Pericardium fibroblast (primary cell): ENCODE measurements at places on chromosomes 11 and 22. TPM values are rescaled to one million over a fixed set of nuclear protein-coding genes. Genes with fewer than 3 reads are reported as not detected.

TBX10 gene
- not detected in 2 replicates for total RNA-seq

MISFA gene
- not detected in 2 replicates for total RNA-seq

CCDC34 gene
- 1.2 and 3.1 TPM in 2 replicates for total RNA-seq

NELL1 gene
- not detected in 2 replicates for total RNA-seq

CABP7 gene
- not detected in 2 replicates for total RNA-seq

TEX12 gene
- not detected in 2 replicates for total RNA-seq

OR8G1 gene
- not detected in 2 replicates for total RNA-seq

KRTAP5-9 gene
- not detected in 2 replicates for total RNA-seq

PHF21B gene
- total RNA-seq, result not detected in 2 replicates

SPI1 gene
- total RNA-seq, result not detected in 2 replicates

CTTN gene
- 207 and 293 TPM in 2 replicates for total RNA-seq

OR52A1 gene
- not detected in 2 replicates for total RNA-seq

ZFTA gene
- 34.9 and 35.2 TPM in 2 replicates for total RNA-seq

OR8D4 gene
- not detected in 2 replicates for total RNA-seq

EIF3M gene
- total RNA-seq, result 525 and 658 TPM in 2 replicates

RFPL3 gene
- total RNA-seq, result not detected in 2 replicates

OTOG gene
- total RNA-seq, result not detected in 2 replicates

C11orf42 gene
- total RNA-seq, result not detected in 2 replicates

FADS3 gene
- 127 and 137 TPM in 2 replicates for total RNA-seq

OVOL1 gene
- not detected in 2 replicates for total RNA-seq

C11orf16 gene
- total RNA-seq, result not detected in 2 replicates

APOBEC3F gene
- total RNA-seq, result 1.5 and 8.9 TPM in 2 replicates

DBX1 gene
- not detected in 2 replicates for total RNA-seq
